ENCODE measurements at places on chromosomes 6 and 20.

GRCh38 chr6:115071962-115072361 lies 729.1 kb upstream of the HS3ST5 start:
- DNase-seq: no peak

- DNase-seq: no peak
Observed at GRCh38 chr20:44079291-44079690, 107.7 kb downstream of the JPH2 start.

GRCh38 chr6:90350689-90351554 lies 54.3 kb upstream of the BACH2 start:
- no peak for DNase-seq

- no peak for DNase-seq
Observed at GRCh38 chr6:138231381-138231886, 13.1 kb upstream of the PBOV1 start.

- DNase-seq: no peak
Observed at GRCh38 chr20:48697845-48698491, 129.8 kb downstream of the PREX1 start.

GRCh38 chr20:38021087-38021772 lies 12.0 kb downstream of the TTI1 start:
- DNase-seq: no peak

- no peak for DNase-seq
Observed at GRCh38 chr20:3681931-3682781, at the start of gene ADAM33. Gene ADAM33, minus strand, starts transcription at chr20:3682010. Its CDS starts 6 bp downstream, at chr20:3682004.

GRCh38 chr6:55836945-55837344 lies 38.4 kb downstream of the BMP5 start:
- no peak for DNase-seq

- DNase-seq: no peak
Observed at GRCh38 chr6:166237617-166238016, 70.0 kb upstream of the TBXT start.

GRCh38 chr6:149897015-149897697 lies 757 bp downstream of the RAET1E start:
- peak; percentile 65 for DNase-seq

DNA sequence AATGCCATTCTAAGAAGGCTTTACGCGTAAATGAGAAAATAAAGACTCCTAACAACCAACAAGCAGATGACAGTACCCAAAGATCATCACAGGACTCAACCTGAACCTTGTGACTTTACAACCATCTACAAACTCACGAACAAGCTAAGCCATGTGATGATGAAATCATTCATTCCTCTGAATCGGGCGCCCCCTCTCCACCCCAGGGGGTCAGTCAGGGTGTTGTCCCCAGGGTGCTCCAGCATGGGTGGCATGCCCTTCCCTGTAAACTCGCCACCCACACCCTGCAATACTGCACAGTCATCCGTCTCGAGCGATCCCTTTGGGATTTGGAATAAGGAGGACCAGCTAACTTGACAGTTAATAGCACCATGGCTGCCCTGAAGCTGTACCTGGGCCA lies 12.6 kb downstream of the SERPINB6 start:
- no peak for DNase-seq

DNA sequence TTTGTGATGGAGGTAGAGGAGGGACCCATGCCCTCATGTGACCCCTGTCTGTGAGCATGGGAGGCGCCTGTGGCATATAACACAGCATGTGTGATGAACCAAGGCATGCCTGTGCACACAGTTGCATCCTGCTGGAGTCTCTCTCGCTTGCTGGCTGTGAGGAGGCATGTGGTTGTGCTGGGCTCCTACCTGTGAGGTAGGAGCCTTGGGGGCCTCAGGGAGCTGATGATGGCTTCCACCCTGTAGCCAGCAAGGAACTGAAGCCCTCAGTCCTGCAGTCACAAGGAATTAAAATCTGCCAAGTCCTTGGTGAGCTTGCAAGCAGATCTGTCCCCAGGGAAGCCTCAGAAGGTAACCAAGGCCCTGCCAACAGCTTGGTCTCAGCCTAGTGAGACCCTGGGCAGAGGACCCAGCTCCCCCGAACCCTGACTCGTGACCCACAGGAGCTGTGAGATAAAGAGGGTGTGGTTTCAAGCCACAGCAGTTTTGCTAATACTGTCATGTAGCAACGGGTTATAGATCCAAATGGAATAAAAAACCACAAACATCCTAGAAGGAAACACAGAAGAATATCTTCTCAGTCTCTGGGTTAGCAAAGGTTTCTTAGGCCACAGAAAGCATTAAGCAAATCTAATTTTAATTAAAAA lies 145.7 kb downstream of the WDR27 start:
- DNase-seq: no peak
